Coronary artery (tissue), 2 donors: ENCODE measurements at places on chromosomes 3 and 15.

DNA sequence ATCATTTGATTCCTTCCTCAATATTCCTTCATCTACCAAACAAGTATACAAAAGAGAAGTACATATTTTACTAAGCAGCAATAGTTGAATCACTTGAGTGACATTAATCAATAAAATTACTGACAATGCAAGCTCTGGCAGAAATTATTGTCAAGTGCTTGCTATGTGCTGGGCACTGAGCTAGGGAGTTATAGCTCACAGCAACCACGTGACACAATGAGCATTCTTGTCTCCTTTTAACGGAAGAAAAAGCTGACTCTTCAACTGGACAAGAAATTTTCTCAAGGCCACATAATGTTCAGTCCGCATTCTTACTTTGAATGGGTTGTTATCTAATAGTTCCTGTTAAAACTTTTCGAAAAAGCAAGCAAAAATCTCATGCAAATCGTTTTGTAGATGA lies 500.1 kb downstream of the PYDC2 start:
- no peak for DNase-seq

GRCh38 chr15:79399606-79400005 lies 32.5 kb upstream of the MINAR1 start:
- DNase-seq: no peak

- DNase-seq: no peak
Observed at GRCh38 chr3:3665546-3665945, 133.7 kb upstream of the LRRN1 start.

GRCh38 chr15:66581972-66582537 lies 16.3 kb upstream of the LCTL start:
- DNase-seq: no peak

GRCh38 chr3:30204126-30204525 lies 402.3 kb upstream of the TGFBR2 start:
- DNase-seq: no peak

GRCh38 chr3:43759297-43759782 lies 68.6 kb downstream of the ABHD5 start:
- DNase-seq: no peak

- no peak for DNase-seq
Observed at GRCh38 chr3:50749822-50750221, 75.1 kb downstream of the DOCK3 start.

DNA sequence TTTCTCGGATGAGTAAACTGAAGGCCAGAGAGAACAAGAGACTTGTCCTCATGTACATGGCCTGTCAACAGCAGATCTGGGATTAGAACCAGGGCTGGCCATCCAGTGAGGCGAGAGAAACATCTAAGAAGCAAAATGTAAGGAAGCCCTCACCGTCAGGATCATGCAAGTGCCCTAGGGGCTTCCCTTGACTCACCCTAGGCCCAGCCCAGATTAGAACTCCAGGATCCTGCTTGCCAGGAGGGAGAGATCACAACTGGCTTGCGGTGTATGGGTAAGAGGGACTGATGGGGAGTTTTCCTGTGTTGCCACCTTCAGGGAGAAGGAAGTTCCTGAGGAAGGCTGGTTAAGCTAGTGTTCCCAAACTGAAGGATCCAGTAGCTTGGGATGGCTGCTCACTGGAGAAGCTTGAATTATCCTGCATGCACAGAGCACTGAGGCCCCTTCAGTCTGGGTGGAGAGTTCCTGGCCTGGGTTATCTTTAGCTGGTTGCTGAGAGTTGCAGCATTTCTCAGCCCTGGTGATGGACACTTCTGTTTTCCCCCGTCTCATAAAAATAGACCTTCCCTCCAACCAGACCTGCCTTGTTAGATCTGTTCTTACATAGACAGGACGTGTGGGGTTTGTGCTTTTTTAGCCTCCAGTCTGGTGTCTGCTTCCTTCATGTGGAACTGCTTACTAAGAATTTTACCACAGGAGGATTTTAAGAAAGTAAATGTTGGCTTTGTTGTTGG lies 28.2 kb upstream of the XIRP1 start:
- no peak for DNase-seq

DNA sequence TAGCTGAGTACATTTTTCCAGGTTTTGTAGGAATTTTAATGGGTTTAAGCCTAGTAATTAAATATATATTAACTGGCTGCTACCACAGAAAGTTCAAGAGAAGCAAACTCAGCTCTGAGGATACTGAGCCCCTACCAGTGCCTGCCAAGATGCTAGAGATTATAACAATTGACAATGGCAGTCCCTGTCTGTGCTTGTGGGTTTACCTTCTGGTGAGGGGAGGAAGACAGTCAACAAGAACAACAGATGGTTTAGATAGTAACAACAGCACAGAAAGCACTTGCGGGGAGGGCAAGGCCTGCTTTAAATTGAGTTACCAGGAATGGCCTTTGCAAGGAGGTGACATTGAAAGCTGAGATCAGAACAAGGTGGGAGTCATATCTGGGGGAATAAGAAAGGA lies 56.6 kb upstream of the ARHGEF3 start:
- no peak for DNase-seq

GRCh38 chr15:31325595-31326155 lies 960 bp upstream of the KLF13 start:
- peak; percentile 85 for DNase-seq

DNA sequence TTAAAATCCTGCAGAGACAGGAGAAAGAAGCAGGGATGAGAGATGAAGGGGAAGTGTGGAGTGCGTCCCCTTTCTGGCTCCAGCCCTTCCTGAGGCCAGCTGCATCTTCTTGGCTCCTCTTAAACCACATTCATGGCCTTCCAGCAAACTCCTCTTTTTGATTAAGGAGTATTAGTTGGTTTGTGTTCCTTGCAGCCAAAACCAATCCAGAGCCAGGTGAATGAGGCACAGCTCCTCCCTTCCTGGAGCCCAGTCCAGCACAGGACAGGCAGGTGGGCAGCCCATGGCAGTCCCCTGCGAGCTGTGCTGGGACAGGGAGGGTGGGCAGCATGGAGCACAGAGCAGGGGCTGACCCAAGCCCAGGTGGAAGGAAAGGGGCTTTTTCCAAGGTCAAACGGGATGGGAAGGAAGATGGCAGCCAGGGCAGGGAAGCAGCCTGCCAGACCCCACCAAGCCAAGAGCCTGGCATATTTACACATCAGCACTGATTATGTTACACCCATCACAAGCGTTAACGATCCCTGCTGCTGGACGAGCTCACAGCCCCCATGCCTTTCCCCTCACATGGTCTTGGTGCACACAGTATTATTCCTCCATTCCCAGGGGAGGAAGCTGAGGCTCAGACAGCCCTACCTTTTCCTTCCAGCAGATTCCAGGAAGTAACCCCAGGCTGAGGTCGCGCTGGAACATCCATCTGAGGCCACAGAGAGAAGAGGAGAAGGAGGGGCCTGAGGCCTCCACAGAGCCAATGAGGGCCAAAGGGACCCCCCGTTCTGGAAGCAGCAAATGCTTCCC lies 175.6 kb downstream of the SMAD6 start:
- DNase-seq: peak; percentile 64

DNA sequence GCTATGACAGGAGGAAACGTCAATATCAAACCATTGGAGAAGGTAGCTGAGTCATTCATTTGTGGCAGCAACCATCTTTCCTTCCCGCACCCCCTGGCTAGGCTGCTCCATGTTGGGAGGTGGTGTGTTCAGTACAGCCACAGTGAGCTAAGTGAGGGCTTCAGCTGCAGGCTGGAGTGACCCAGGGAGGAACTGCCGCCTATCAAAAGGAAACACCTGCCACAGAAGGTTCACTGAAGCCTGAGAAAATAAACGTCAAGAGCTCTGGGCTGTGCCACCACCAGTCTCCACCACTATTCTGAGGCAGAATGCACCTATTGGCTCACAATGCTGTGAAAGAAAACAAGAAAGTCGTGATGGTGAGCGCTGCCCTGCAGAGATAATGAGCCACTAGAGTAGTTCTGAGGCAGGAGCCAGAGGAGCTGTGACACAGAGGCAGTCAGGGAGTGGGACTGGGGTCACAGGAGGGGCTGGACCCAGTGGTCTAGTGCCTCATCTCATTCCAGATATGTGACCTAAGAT lies 34.8 kb upstream of the CD47 start:
- no peak for DNase-seq

GRCh38 chr3:57043518-57043917 lies 16.9 kb upstream of the SPATA12 start:
- no peak for DNase-seq

DNA sequence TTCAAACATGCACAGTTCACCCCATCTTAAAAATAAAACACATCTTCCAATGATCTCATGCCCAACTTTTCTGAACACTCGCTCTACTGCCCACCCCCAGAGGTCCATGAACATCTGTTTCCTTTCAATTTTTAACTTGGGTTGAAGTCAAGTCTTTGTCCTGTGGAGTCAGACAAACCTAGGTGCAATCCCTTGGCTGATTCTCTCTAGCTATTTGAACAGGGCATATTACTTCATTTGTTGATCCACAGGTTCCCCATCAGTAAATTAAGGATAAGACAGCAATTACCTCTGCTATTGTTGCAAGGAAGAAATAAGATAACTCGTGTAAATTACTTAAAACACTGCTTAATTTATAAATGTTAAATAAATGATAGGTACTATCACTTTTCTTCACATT lies 180.1 kb downstream of the CNTN3 start:
- no peak for DNase-seq

DNA sequence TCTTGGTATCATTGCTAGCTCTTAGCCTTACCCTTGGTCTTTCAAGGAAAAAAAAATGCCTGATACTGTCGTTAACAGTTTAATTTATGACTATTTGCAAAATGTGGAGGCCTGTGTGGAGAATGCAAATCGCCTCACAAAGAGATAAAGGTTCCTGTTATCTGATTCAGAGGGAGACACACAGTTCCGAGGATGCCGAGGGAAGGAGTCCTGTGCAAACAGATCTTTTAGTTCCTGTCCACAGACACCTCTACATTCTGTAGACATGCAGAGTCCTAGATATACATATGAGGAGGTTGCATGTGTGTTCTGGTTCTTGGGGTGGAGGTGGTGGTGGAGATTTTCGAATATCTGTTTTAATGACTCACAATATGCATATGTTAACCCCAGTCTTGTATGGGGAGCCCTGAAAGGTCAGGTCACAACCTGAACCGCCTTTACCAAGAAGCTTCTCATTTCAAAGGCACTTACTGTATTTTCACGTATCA lies 5.7 kb downstream of the NR2F2 start:
- no peak for DNase-seq

GRCh38 chr3:67064105-67064504 lies 66.0 kb downstream of the KBTBD8 start:
- DNase-seq: no peak

DNA sequence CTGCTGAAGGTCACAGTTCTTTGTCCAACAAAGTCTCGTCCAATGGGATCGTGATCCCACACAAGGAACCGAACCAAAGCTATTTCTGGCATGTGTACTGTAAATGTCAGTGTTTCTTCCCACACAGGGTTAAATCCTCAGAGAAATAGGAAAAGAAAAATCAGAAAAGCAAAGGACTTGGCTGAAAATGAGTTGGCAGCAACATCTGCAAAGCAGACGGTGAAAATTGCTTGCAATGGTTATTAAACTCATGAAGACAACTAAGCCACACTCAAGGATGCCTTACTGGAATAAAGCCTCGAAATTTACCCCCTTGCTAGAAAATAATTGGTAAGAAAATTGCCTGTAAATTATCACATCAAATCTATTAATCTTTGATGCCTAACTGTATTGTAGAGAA lies 195.2 kb upstream of the STRIT1 start:
- DNase-seq: no peak

DNA sequence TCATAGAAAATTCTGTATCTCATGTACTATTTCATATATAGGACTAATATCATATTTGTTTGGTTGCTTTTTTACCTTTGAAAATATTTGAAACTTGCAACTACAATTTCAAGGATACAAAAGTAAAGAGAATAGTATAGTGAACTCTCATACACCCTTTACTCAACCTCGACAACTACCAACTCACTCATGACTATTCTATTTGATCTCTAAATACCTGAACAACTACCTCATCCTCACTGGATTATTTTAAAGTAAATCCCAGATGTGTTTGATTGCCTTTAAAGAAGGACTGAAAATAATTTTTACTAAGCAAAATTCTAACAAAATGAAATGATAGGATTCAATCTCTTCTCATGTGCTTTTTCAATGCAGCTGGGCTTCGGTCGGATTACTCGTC lies 12.1 kb downstream of the TMPRSS7 start:
- no peak for DNase-seq

GRCh38 chr3:23659840-23660430 lies 145.8 kb upstream of the UBE2E1 start:
- DNase-seq: no peak

GRCh38 chr15:92502930-92503857 lies 109.5 kb downstream of the ST8SIA2 start:
- DNase-seq: no peak

DNA sequence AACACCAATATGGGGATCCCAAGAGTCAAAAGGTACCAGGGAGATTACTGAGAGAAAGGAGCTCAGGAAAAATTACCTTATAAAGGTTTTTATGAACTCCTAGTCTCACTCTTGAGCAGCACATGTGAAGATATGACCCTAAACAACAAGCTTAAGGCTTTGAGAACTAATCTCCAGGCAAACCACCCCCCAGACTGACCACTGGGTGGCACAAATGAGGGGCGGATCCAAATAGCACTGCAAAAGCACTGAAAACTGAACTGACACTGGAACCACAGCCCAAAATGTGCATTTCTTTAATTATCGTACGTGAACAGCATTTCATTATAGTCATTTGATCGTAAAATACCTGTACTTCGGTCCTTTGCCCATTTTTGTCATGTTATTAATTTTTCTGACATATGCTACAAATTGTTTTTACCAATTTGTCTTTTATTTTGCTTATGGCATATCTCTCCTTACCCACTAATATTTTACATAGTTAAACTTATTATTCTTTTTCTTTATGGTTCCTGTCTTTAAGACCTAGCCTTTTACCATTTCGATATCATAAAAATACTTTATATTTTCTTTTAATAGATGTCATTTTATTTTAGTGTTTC lies 31.5 kb upstream of the TFDP2 start:
- DNase-seq: no peak

DNA sequence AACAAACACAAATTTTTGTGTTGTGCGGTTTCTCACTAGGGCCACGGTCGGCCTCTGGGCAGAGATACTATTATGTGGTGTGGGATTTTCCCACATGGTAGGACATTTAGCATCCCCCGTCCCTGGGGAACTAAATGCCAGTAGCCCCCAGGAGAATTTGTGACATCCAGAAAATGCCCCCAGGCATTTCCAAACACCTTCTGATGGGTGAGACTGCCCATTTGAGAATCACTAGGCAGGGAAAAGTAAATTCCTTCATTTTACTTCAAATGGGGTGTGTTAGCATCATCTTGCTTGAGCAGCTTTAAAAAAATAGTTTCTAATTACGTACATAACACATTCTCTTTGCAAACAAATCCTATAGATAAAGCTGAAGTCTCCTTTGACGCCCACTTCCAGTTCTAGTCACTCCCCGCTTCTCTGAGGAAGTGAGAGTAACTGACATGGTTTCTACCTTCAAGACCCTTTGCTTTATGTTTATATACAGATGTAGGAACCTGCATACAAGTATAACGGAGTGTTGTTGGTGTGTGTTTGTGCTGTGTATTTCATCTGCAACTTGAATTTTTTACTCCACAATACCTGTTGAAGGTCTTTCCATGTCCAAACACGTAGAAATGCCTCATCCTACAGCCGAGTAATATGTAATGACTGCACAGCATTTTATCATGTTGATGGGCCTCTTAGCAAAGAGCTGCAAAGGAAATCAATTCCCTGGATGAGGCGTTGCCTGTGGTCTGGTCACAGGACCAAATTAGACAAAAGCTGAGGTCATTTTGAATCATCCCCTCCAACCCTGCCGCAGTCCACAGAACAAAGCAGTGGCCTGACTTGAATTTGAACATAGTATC lies 31.4 kb upstream of the ZBTB38 start:
- DNase-seq: no peak
